ENCODE measurements at places on chromosomes 3 and 15. TPM values are rescaled to one million over a fixed set of nuclear protein-coding genes. Genes with fewer than 3 reads are reported as not detected.

AHSG gene
- not detected for total RNA-seq

DNA sequence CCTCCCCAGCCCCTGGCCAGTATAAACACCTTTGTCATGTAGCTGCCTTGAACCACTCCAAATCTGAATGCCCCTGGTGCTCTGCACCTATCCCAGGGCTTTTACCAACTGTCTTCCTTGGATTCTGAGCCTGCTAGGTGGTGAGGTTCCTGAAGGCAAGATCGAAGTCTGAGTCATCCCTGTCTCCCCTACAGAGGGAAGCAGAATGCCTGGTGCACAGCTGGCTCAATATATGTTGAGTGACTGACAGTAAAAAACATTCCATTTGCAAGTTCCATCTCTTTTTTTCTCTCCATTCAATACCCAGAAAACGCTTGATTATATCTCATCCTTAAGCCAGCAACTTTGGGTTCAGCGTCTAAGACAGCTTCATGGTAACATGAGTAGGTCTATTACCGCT lies 24.7 kb downstream of the SLC24A1 start:
- no peak for DNase-seq

FANCD2OS gene
- not detected for total RNA-seq

GRCh38 chr3:121661376-121661775 lies 673 bp upstream of the HCLS1 start:
- DNase-seq: peak; percentile 14

DNA sequence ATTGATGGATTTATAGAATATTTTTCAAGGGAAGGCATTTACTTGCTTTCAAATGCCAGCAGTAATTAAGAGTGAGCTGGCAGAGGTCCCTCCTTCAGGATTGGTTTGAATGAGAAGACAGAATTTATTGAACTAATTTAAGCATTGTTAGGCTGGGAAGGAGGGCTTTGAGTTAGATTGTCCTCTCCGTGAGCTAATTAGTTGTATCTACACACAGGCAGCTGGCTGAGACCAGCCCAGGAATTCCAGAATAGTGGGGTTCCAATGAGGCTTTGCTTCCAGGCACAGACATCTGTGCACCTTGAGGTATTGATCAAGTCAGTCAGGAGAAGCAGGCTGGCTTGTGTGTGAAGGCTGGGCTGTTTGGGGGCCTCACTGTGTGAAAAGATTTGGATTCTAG lies 124.0 kb upstream of the WNT5A start:
- DNase-seq: no peak

GRCh38 chr15:56736881-56737707 lies 3.8 kb upstream of the ZNF280D start:
- DNase-seq: no peak

GOLGA8A gene
- total RNA-seq: 120 TPM

GABRR3 gene
- total RNA-seq: not detected

GRCh38 chr3:151037746-151038477 lies 47.6 kb upstream of the MED12L start:
- peak; percentile 9 for DNase-seq

MED12L gene
- total RNA-seq: 1.1 TPM

AGTR1 gene
- total RNA-seq: 1.8 TPM

GOLGA6L9 gene
- 5.7 TPM for total RNA-seq

GRCh38 chr3:22795917-22796316 lies 407.2 kb upstream of the UBE2E2 start:
- DNase-seq: no peak

GRCh38 chr15:36960179-36960946 lies 140.0 kb downstream of the MEIS2 start:
- DNase-seq: no peak

GRCh38 chr3:29759411-29760225 lies 478.7 kb downstream of the RBMS3 start:
- DNase-seq: no peak

DNA sequence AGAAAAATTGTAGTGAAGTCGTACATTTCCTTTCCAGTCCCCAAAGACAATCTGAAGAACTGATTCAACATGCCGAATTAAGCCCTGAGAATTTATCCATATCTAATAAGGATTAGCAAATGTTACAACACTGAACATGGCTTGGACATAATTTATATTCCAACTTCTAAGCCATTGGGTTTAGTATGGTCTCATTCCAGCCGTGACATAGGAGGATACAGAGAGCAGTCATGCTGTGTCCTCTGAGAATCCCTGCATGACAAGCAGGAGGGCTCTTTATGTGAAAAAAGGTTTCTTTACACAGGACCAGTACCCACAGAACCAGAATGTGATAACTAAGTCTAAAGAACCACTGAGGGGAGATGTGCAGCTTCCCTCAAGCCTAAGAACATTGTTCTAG lies 231.9 kb upstream of the WNT5A start:
- no peak for DNase-seq

DNA sequence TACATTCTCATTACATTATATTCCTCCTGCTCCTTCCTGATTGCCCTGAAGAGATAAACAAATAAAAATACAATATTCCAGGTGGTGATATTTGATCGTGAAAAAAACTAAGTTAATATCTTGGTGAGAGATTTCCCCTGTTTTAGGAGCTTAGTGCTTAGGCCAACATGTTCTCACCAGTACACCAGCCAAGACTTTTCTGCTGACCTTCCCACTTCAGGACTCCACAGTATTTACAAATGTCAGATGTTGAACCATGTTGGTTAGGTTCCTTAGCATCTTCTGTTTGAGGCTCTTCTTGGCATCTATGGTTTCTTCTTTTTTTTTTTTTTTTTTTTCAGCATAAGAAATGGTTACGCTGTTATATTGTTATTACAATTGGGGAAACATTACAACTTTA lies 247.0 kb downstream of the IL5RA start:
- no peak for DNase-seq

GRCh38 chr15:101543026-101543390 lies 53.5 kb upstream of the PCSK6 start:
- no peak for DNase-seq

LTF gene
- 3.3 TPM for total RNA-seq

ARL8B gene
- 29.9 TPM for total RNA-seq

FEZF2 gene
- not detected for total RNA-seq

DPPA2 gene
- not detected for total RNA-seq

- no peak for DNase-seq
Observed at GRCh38 chr15:100201376-100202280, 140.1 kb downstream of the ADAMTS17 start.
